ENCODE measurements at places on chromosomes 4 and X. TPM values are rescaled to one million over a fixed set of nuclear protein-coding genes. Genes with fewer than 3 reads are reported as not detected.

- H3K4me3 ChIP-seq, result no peak overlapping the region
- H3K27me3 ChIP-seq, result no peaks in the 10 kb centered on the region
These were observed 5.7 kb downstream of the TRPC5OS start for GRCh38 chrX:111881715-111882114.

GRCh38 chrX:120813982-120814381 lies 61.7 kb downstream of the CT47B1 start:
- H3K4me1 ChIP-seq, result no peaks in the 10 kb centered on the region
- H3K4me3 ChIP-seq, result no peak overlapping the region
- no peaks in the 10 kb centered on the region for H3K27me3 ChIP-seq
- no peaks in the 10 kb centered on the region for H3K36me3 ChIP-seq

GRCh38 chr4:88730811-88731210 lies 33.2 kb upstream of the NAP1L5 start:
- no peaks in the 10 kb centered on the region for H3K27me3 ChIP-seq
- peaks cover 20% of the 10 kb centered on the region for H3K4me1 ChIP-seq
- H3K27ac ChIP-seq, result no peak overlapping the region
- H3K36me3 ChIP-seq, result peaks cover 19% of the 10 kb centered on the region
- no peak overlapping the region for H3K4me3 ChIP-seq

DNA sequence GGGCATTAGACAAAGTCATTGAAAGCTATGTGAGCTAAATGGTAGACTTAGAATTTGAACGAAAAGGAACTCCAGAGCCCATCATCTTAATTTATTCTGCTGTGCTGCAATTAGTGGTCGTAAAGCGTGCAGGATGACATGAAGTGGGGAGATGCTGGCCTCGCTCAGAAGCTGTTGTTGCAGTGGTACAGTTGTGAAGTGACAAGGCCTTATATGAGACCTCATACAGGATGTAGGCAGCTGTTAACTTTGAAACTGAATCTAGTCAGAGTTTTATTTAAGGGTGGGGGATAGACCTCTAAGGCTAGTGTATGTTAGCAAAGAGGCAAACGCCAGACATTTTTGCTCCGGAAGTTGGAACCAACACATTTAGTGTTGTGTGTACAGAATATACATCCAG lies 13.4 kb downstream of the KLF3 start:
- H3K27ac ChIP-seq, result peak overlapping the region; percentile 46
- H3K4me1 ChIP-seq, result peaks cover 51% of the 10 kb centered on the region
- H3K36me3 ChIP-seq, result peaks cover 12% of the 10 kb centered on the region
- no peaks in the 10 kb centered on the region for H3K27me3 ChIP-seq
- no peak overlapping the region for H3K4me3 ChIP-seq
- DNase-seq, result no peak

WDR1 gene
- total RNA-seq, result 314 TPM

IL1RAPL2 gene
- total RNA-seq, result not detected

DLG3 gene
- total RNA-seq, result 7.7 TPM

SMIM20 gene
- 41.3 TPM for total RNA-seq

FGF5 gene
- total RNA-seq, result 7.7 TPM
